Kidney tubule cell (primary cell): ENCODE measurements at places on chromosomes 5 and 9.

GRCh38 chr5:7578071-7578470 is 182.1 kb downstream of the ADCY2 start:
- DNase-seq: no peak

DNA sequence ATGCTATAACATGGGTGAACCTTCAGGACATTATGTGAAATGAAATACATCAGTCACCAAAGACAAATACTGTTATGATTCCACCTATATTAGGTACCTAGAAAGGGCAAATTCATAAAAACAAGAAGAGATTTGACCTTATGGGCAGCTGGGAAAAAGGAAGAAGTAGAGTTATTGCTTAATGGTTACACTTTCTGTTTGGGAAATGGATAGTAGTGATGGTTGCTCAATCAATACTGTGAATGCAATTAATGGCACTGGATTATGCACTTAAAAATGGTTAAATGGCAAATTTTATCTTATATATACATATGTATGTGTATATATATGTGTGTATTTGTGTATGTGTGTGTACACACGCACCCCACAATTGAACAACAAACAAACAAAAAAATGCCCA is 15.2 kb downstream of the FKBP15 start:
- no peak for DNase-seq

GRCh38 chr9:113564498-113565237 is 101.1 kb downstream of the RGS3 start:
- DNase-seq: peak; percentile 54

DNA sequence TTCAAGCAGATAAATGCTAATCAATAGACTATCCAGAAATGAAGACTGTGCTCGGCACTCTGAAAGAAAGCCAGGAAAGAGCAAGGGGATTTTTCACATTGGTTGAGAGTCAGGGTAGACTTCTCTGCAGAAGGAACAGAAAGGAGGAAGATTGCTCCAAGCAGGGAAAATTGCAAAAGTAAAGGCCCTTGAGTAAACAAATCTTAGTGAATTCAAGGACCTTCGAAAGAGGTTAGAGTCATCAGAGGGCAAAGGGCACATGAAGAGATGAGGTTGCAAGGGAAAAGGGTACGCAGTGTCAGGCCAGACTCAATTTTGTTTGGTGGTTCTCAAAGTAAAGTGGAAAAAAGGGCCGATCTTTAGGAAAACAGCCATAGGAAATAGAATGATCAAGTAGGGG is 157.6 kb upstream of the RAI14 start:
- DNase-seq: no peak

- DNase-seq: peak; percentile 50
These were observed 33.4 kb upstream of the BARHL1 start for GRCh38 chr9:132548751-132549640.

DNA sequence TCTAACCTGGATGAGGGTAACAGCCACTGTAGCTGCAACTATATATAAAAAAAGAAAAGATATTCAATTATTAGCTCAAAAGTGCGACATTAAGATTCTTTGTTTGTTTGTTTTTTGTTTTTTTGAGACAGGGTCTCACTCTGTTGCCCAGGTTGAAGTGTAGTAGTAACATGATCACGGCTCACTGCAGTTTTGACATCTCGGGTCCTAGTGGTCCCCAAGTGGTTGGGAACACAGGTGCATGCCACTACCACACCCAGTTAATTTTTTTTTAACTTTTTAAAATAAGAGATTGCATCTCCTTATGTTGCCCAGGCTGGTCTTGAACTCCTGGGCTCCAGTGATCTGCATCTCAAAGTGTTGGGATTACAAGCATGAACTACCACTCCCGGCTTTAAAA is 61.8 kb downstream of the MEF2C start:
- no peak for DNase-seq

GRCh38 chr9:36959681-36960574 is 74.1 kb downstream of the PAX5 start:
- no peak for DNase-seq

DNA sequence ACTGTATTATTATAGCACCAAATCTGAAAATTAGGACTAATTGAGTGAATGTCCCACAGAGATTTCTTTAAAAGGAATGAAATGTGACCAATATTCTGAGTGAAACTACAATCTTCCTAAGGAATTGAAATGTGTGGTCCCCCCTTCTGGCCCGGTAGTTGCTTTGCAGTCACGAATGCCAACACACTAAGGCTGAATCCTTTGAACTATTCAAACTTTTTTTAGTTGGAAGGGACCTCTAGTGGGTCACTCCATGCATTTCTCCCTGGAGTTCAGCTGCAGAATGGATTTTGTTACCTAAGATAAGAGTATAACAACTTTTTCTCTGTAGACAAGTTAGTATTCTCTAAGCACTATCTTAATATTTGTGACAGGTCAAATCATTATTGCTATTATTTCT is 2.8 kb downstream of the CDH6 start:
- peak; percentile 67 for DNase-seq

- peak; percentile 51 for DNase-seq
These were observed 164.5 kb downstream of the DCP2 start for GRCh38 chr5:113140837-113141671.

DNA sequence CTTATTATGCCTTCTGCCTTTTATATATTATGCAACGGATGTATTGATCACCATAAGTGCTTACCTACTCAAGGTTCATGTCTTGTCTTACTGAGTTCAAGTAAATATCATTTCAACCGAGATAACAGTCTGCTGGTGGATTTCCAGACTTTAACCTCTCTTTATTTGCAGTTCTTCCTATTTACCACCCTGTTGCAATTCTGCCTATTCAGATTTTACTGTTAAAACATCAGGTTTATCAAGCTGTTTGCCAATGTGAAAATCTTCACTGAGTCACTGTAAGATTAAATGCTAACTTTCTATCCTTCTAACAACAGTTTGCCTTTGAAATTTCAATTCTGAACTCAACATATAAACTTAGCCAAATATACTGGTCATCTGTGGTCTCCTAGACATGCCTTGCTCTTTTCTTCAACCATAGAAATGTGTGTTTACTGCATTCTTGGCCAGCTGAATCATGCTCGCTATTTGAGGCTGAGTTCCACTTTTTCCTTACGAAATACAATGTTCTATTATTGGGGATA is 471.7 kb upstream of the RORB start:
- DNase-seq: no peak

DNA sequence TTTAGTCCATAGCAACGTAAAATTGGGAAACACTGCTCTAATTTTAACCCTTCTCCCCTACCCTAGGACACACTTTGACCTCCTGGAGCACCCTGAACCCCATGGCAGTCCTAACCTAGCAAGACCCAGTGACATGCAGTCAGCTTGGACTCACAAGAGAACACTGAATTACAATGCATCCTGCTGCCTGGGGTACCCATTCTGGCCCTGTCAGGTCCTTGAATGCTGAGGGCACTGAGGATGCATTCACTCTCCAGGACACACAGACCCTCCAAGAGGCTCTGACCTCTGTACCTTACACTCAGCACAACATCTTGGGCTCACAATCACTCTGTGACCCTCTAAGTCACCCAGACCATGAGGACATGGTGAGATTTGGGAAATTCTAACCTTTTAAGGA is 1.8 kb upstream of the PROP1 start:
- DNase-seq: no peak

- peak; percentile 52 for DNase-seq
These were observed 5.7 kb downstream of the MEGF10 start for GRCh38 chr5:127296321-127296720.

DNA sequence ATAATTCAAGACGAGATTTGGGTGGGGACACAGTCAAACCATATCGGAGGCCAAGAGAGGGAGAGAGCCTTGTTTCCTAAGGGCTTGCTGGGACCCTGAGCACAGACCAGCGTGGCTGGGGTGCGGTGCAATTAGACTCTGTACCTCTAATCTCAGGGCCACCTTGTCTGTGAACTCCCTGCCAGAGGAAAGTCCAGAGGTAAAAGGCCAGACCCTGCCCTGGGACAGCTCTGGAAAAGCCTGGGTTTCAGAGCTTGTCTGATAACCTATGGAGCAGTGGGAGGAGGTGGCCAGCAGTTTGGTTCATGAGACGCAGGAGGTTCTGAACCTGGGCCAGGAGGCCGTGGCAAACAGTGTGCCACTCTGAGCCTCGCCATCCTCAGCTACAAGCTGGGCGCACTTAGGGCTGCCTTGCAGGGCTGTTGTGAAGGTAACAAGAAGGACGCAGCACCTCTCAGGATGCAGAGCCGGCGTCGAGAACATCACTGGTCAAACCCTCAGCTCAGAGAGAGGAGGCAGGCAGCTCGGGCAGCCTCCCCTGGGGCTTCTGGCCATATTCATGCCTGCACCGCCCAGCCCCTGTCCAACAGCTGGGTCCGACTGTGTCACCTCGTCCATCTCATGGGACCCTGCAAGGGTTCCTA is 4.8 kb upstream of the DOLPP1 start:
- no peak for DNase-seq

- no peak for DNase-seq
These were observed 46.5 kb upstream of the MCTP1 start for GRCh38 chr5:95331358-95331757.

- peak; percentile 26 for DNase-seq
These were observed 66.7 kb downstream of the PSD2 start for GRCh38 chr5:139862313-139862712.

- peak; percentile 72 for DNase-seq
These were observed 263.5 kb downstream of the CD180 start for GRCh38 chr5:66933066-66933465.

GRCh38 chr5:89120719-89121118 is 237.7 kb upstream of the MEF2C start:
- peak; percentile 47 for DNase-seq

- DNase-seq: no peak
These were observed 165.6 kb upstream of the IER5L start for GRCh38 chr9:129343424-129344375.

DNA sequence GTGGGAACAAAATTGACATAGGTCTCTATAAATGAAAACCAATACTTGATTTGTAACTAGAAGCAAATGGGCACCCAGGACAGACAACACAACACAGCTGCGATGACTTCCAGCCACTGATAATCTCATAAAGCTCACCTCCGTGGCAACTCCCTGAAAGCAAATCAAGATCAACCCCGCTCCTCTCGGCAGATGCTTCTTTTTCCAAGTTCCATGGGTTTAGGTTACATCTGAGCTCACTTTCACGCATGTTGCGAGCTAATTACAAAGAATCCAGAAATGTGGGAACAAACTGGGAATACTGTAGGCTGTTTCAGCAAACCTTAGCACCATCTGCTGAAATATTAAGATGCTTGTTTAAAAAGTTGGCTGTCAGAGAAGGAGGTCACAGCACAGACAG is 153.9 kb downstream of the ELAVL2 start:
- DNase-seq: no peak

- DNase-seq: no peak
These were observed 17.9 kb downstream of the CYSTM1 start for GRCh38 chr5:140192715-140193430.

GRCh38 chr9:109893241-109893640 is 113.2 kb downstream of the PALM2AKAP2 start:
- DNase-seq: no peak

DNA sequence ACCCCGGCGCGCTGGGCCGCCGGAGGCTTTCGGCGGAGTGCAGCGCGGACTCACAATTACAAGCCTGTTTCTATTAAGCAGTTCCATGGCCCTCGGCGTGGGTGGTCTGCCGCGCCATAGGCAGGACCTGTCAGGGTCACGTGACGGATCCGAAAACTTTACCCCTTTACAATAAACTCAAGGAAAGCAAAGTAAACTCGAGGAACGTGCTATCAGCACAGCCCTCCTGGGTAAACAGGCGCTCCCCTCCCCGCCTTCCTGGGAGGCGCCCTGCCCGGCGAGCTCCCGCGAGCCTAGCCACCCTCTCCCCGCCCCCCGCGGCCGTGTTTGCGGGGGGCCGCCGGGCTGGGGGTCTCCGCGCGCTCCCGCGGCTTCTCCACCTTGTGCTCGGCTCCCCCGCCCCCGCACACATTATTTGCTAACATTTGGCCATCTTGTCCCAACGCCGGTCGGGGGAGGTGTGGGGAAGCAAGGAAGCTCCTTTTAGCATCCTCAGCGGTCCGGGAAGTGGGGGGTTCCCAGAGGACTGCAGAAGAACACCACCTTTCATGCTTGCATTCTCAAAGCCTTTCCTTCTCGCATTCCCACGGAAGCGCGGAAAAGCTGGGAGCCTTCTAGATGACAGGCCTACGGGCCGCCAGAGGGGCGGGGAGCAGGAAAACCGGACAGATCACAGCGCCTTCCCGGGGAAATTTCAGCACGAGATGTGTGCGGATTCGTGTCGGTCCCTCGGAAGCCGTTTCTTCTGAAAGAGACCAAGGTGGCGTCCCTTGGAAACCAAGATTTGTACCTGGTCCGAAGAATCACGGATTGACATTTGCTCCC is at the start of gene PTCH1:
Gene PTCH1, minus strand, starts transcription at position 238 of the 825 bp plus-strand sequence.
- peak; percentile 37 for DNase-seq

GRCh38 chr5:27275345-27275744 is 237.0 kb upstream of the CDH9 start:
- DNase-seq: no peak

DNA sequence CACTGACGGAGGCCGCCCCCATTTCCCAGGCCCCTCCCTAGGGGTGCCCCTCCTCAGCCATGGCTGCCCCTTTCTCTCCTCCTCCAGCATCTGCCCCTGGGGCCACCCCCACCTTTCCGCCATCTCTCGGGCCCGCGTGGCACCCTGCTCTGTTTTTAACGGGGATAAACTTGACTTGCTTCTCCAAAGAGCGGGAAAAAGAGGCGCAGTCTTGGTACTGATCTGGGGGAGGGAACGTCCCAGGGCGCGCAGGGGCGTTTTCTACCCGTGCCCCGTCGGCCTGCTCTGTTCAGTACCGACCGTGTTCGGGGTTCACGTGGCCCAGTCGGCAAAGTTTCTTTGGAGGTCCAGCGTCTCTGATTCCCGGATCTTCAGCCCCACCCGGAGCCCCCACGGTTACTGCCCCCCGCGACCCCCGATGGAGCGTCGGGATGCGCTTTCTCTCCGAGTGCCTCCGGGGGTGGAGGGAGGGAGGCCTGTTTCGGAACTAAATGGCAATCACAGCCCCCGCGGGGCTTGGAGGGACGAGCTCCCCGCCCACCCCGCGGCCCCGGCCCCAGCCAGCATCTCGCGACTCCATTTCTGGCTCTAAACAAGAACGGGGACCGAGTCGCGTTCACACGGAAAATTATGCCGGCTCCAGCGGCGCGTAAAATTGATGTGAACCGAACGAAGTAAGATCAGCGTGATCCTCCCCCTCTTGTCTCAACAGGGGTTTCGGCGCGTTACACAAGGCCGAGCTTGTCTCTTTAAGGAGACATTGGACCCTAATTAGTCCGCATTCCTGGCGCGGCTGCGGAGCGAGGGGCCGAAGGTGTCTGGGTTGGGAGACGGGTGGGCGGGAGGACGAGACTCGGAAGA is 1.1 kb upstream of the TLE4 start:
- DNase-seq: no peak

DNA sequence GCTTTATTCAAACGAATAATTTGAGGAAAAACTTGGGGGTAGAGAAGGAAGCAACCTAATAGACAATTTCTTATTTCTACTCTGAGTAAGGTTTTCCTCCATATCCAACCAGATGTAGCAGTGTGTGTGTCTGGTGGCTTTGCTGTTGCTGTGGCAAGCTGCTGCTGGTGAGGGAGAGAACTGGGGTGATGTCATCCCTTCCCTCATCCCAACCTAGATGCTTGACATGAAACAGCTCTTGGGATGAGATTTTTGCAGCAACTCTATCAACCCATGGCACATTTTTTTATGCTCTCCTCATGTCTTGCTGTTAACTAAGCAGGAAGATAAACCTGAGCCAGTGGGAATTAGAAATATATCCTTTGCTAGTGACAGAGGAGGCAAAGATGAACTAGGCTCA is 135.8 kb downstream of the PCSK1 start:
- peak; percentile 56 for DNase-seq

- DNase-seq: no peak
These were observed 129.9 kb downstream of the ZSWIM6 start for GRCh38 chr5:61461926-61462325.

- DNase-seq: peak; percentile 80
These were observed 567.3 kb upstream of the KLF4 start for GRCh38 chr9:108056805-108057386.
